Caco-2 (cell line): ENCODE measurements at places on chromosomes 6 and 20. TPM values are rescaled to one million over a fixed set of nuclear protein-coding genes. Genes with fewer than 3 reads are reported as not detected.

- no peaks in the 10 kb centered on the region for H3K36me3 ChIP-seq
- no peak overlapping the region for H3K4me3 ChIP-seq
- H3K27me3 ChIP-seq = no peaks in the 10 kb centered on the region
- no peak overlapping the region for H3K27ac ChIP-seq
- DNase-seq = no peak
- H3K4me1 ChIP-seq = no peaks in the 10 kb centered on the region
These were observed 600.6 kb downstream of the QKI start for GRCh38 chr6:164015088-164015484.

DNA sequence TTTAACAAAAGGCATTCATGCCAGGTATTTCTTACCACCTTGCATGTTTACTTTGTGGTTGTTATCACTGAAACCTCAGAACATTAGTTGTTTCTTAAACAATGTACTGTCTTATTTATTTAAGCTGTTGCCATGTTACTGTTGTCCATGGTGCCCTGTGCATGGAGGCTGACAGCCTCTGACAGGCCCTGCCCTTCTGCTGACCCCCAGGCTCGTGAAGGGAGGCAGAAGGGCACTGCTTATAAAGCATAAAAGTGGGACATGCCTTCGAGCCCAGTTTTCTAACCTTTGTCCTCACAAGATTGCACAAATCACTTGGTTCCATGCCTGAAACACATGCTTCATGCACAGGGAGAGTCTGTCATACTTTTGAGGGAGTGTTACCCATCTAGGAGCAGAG lies 46.7 kb upstream of the CLIC5 start:
- no peak overlapping the region for H3K4me3 ChIP-seq
- H3K36me3 ChIP-seq = no peaks in the 10 kb centered on the region
- H3K4me1 ChIP-seq = peaks cover 9% of the 10 kb centered on the region; the same call in 1 of the 2 replicates
- DNase-seq = peak; percentile 20
- no peaks in the 10 kb centered on the region for H3K27me3 ChIP-seq

DNA sequence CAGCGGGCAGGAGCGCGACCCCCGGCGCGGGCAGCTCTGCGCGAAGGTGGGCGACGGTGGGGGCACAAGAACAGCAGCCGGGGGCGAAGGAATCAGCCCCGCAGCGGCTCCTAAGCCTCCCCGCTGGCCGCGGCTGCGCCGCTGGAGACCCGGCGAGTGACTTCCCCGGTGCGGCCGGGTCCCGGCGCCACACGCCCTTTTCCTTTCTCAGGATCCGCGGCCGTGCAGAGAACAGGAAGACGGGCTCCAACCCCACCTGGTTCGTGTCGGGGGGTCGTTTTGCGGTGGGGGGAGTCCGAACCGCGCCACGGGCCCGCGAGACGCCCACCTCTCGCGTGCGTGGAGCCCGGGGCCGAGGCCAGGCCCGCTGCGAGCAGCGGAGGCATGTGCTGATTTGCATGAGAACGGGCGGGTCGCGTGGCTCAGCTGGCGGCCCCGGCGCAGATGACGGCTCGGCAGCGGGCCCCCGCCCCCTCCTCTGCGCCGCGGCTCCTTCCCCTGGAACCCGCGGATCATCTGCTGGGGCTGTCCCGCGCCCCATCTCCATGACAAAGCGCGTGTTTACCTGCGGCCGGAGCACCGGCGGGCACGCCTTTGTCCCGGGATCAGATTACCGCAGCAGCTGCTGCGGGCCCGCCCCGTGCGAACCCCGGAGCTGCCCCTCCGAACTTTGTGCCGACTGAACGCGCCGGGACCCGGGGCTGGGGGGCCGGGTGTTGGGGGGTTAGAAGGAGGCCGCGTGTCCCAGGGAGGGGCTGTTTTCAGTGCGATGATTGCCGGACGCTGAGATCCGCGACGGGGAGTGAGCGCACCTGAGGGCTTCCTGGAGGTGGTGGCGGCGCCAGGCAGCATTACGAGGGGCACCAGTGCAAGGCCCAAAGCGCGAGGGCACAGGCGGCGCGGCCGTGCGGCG lies 4.9 kb upstream of the DLL1 start:
- no peaks in the 10 kb centered on the region for H3K36me3 ChIP-seq
- peak; percentile 53 for DNase-seq
- H3K27me3 ChIP-seq = peaks cover 7% of the 10 kb centered on the region
- peaks cover 18% of the 10 kb centered on the region for H3K4me1 ChIP-seq
- peak overlapping the region; percentile 64 for H3K4me3 ChIP-seq
- H3K27ac ChIP-seq = no peak overlapping the region

DNA sequence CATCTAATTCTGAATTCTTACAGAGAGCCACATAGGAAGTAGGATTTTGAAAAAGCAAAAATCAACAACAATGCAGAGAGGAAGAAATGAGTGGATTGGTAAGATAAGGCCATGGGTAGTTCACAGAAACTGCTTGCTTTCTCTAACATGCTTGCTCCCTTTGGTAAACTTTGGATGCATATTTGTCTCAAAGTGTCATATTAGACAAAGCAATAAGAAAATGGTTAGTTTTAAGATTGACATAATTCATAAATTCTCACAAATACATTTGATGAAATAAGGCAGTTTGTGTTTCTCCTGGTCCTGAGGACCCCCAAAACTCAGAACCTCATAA lies 31.7 kb downstream of the UTRN start:
- no peaks in the 10 kb centered on the region for H3K36me3 ChIP-seq
- H3K27me3 ChIP-seq = no peaks in the 10 kb centered on the region
- H3K27ac ChIP-seq = no peak overlapping the region
- DNase-seq = no peak
- peaks cover 37% of the 10 kb centered on the region for H3K4me1 ChIP-seq

GRCh38 chr6:75308250-75308988 lies 23.8 kb upstream of the TMEM30A start:
- H3K27me3 ChIP-seq = no peaks in the 10 kb centered on the region
- no peak overlapping the region for H3K4me3 ChIP-seq
- no peak overlapping the region for H3K27ac ChIP-seq
- no peaks in the 10 kb centered on the region for H3K36me3 ChIP-seq

GRCh38 chr6:33768644-33769120 lies 20.2 kb downstream of the LEMD2 start:
- no peak overlapping the region for H3K27ac ChIP-seq
- no peaks in the 10 kb centered on the region for H3K27me3 ChIP-seq
- DNase-seq = peak; percentile 85
- no peaks in the 10 kb centered on the region for H3K4me1 ChIP-seq
- no peak overlapping the region for H3K4me3 ChIP-seq

BANF2 gene
- 2.1 and 3.0 TPM in 2 replicates for total RNA-seq

RAB5IF gene
- total RNA-seq = 279 and 282 TPM in 2 replicates

DACT2 gene
- total RNA-seq = 18.6 and 21.1 TPM in 2 replicates
